ENCODE measurements at places on chromosomes 4 and X. TPM values are rescaled to one million over a fixed set of nuclear protein-coding genes. Genes with fewer than 3 reads are reported as not detected.

DNA sequence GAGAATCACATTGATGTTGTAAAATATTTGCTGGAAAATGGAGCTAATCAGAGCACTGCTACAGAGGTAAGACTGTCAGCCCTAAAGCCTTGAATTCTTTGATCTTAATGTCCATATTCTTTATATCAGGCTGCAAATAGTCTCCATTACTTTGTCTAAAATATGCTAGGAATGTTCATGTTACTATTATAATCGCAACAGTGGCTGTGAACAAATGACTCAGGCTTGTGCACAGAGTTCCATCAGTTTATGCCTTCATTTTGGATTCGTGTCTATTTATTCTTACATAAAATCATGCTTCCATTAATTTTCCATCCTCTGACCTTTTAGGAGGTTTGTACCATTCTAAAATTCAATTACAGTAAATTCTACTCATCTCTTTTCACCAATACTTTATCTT is 182.7 kb downstream of the ANK2 start:
- no peaks in the 10 kb centered on the region for H3K4me1 ChIP-seq
- no peaks in the 10 kb centered on the region for H3K27me3 ChIP-seq
- no peak for DNase-seq
- no peak overlapping the region for H3K4me3 ChIP-seq
- no peak overlapping the region for H3K27ac ChIP-seq

- peak overlapping the region; percentile 49 for H3K4me3 ChIP-seq
- no peaks in the 10 kb centered on the region for H3K4me1 ChIP-seq
- no peak overlapping the region for H3K27ac ChIP-seq
- H3K36me3 ChIP-seq = no peaks in the 10 kb centered on the region
These were observed 1.2 kb downstream of the PRKX start for GRCh38 chrX:3712051-3712869.

Gene MYOZ2
- not detected for total RNA-seq

Gene NPFFR2
- not detected for total RNA-seq
